ENCODE measurements at places on chromosomes 1 and 21.

GRCh38 chr1:154788110-154788870, 81.8 kb downstream of the KCNN3 start:
- no peak for DNase-seq

DNA sequence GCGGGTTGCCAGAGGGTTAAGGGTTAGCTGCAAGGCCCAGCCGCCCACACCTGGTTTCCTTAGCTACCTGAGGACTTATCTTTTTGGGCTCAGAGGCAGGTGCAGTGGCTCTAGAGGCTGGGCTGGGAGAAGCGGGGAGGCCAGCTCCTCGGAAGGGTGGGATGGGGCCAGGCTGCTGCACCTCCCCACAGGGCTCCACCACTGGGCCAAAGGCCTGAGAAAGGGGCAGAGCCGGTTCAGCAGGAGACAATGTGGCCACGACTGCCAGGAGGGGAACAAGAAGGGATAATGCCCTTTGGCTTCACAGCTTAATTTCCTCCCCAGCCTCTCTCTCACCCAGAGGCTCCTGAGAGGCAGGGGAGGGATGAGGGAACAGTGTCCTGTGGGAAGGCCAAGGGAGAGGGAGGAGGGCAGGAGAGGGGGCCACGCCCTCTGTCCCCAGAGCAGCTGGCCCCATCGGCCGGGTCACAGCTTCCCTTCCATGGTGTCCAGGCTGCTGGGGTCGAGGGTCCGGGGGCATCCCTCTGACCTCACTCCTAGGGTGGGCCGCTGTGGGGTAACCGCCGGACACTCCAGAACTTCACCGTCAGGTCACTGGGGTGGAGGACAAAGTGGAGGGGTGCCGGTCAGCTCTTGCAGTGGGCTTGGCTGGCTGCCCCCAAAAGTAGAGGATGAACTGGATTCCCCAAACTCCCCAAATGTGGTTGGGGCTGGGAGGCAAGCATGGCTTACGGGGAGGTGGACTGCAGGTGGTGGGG, 50.4 kb downstream of the KIF21B start:
- no peak for DNase-seq

- no peak for DNase-seq
Measured at GRCh38 chr21:33122507-33122906, 52.6 kb downstream of the OLIG1 start.

DNA sequence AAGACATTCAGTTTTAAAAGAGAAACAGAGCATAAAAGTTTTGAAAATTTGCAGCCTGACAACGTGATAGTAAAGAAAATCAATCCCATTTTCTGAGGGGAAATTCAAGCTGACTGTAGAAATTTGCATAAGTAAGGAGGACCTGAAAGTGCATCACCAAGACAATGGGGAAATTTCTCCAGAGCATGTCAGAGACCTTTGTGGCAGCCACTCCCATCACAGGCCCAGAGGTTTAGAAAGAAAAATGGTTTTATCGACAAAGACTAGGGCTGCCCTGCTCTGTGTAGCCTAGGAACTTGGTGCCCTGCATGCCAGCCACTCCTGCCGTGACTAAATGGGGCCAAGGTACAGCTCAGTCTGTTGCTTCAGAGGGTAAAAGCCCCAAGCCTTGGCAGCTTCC, 1640.2 kb upstream of the PRMT6 start:
- DNase-seq = no peak

DNA sequence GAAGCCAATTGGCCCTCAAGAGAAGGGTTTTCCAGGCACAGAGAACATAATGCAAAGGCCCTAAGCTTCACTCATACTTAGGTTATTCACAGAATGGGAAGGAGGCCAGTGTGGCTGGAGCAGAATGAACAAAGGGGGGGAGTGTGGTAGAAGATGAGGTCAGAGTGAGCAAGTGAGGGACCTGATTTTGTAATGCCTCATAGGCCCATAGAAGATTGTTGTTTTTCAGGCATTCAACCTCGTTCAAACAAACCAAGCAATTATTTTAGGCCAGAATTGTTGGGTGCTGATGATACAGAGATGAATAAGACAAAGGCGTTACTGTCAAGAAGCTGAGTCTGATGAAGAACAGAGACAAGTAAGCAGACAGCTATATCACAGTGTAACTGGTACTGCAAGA, 54.5 kb upstream of the RAP1A start:
- no peak for DNase-seq

DNA sequence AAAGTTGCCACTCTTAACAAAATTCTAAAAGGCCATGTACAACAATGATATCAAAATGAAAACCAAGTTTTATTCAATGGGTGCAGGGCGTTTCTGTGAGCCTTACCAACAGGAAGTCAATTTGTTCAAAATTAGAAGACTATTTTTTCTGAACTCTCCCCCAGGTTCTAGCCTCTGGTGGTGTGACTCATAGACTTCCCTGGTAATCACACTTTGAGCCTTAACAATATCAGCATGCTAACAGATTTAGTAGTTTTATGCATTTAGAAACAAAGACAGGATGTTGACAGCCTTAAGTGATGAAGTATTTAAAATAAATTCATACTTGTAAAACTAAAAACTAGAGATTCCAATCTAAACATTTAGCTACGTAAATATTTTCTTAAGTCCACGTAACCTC, 88.4 kb downstream of the LRRC8C start:
- no peak for DNase-seq

- peak; percentile 8 for DNase-seq
Measured at GRCh38 chr1:232629250-232630046, 485 bp downstream of the SIPA1L2 start.

DNA sequence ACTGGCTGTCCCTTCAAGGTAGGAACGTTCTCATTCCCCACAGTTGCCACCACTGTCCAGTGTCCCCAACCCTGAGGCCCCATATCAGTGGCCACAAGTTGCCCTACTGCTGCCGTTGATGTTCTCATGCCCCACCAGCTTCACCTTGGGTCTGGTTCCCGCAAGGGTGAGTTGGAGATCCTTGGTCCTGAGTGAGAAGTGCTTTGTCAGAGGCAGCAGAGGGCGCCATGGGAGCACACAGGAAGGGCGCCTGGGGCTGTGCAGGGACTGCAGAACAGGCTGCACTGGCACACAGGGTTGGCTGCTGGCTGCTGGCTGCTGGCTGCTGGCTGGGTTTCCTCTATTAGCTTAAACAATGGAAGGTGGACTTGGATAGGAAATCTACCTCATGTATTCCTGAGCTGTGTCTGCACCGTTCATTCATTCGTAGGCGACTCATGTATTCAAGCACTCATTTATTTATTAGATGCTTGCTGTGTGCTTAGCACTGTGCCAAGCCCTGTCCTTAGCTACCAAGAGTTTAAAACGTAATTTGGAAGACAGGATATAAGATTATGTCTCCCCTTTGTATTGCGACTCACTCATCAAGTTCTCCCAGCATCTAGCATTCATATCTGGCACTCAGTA, 2.1 kb upstream of the S100A9 start:
- DNase-seq = peak; percentile 44

GRCh38 chr1:210397681-210398080, 69.0 kb downstream of the HHAT start:
- DNase-seq = no peak

GRCh38 chr1:8116894-8117264, 90.8 kb upstream of the ERRFI1 start:
- DNase-seq = no peak

Data from naive thymus-derived CD8-positive, alpha-beta T cell (primary cell).